ENCODE measurements at places on chromosomes 13 and 19.

DNA sequence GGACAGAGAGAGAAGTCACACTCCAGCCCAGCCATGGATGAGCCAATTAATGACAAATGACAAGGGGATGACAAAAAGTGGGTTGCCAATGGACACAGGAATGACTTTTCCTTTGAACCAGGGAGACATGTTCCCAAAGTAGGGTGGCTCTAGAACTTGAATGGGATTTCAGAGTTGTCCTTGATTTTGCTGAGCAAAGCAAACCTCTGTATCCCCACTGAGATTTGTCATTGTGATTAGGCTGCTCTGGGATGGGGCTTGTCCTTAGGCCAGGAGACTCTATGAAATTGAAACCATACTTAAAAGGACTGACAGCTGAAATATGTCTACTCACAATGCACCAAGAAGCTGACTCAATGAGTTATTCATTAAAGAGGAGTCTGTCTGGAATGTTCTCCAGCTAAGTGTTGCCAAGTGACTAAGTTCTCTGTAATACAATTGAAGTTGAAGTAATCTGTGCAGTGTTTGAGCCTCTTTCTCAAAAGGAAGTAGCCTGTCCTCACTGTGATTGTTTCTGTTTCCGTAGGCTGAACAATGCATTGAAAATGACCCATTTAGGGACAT, 69.0 kb upstream of the PCDH9 start:
- peak; percentile 90 for DNase-seq

DNA sequence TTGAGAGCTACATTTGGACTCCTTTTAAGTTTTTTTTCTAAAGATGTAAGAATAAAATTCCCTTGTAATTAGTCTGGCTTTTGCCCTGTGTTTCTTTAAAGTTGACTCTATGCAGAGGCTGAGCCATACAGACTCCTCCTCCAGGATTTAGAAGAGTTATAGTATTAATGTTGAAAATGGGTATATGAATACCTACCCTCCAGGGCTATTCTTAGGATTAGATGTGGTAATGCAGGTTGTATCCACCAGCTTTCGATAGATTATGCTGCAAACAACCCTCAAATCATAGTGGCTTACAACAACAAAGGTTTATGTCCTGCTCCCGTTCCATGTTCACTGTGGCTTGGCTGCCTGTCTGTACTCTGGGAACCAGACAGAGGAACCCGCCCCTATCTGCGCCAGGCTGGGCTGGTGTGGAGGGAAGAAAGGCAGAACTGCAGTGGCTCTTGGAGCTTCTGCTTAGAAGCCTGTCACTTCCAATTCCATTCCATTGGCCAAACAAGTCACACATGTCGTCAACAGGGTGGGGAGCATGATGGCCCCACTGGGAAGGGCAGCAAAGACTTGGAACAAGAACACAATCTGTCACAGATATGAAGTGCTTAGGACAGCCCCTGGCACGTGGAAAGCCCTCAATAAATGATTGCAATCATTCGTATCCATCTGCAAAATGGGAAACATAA, 290.8 kb downstream of the FOXO1 start:
- no peak for DNase-seq

GRCh38 chr19:10769533-10770491, 51.9 kb downstream of the DNM2 start:
- peak; percentile 31 for DNase-seq

DNA sequence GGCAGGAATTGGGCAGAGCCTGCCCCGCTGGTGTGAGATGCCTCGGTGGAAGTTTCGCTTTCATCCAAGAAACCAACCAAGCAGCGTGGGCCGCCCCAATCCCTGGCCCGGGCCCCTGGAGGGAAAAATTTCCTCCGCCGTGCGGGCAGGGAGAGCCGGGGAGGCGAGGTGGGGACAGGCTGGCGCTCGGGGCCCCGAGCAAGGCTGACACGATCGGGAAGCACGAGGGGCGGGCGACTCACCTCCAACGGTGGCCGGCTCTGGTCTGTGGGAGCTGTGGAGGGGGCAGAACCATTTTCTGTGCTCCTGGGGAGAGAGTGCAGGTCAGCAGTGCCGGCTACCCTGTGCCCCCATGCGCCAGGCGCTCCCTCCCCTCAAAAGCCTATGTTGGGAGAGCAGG, 11.0 kb downstream of the RNF126 start:
- DNase-seq, result no peak

DNA sequence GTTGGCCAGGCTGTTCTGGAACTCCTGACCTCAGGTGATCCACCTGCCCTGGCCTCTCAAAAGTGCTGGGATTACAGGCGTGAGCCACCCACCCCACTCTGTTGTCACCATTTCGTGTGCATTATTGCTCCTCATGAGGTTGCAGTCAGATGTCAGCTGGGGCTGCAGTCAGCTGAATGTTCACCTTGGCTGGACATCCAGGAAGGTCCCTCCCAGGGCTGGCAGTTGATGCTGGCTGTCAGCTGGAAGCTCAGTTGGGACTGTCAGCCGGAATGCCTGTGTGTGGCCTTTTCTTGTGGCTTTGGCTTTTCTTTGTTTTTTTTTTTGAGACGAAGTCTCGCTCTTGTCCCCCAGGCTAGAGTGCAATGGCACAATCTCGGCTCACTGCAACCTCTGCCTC, 6.6 kb downstream of the MEGF8 start:
- DNase-seq, result no peak

- DNase-seq, result no peak
Measured at GRCh38 chr13:30837227-30838159, 68.6 kb upstream of the MEDAG start.
